ENCODE measurements at places on chromosomes 4 and X.

DNA sequence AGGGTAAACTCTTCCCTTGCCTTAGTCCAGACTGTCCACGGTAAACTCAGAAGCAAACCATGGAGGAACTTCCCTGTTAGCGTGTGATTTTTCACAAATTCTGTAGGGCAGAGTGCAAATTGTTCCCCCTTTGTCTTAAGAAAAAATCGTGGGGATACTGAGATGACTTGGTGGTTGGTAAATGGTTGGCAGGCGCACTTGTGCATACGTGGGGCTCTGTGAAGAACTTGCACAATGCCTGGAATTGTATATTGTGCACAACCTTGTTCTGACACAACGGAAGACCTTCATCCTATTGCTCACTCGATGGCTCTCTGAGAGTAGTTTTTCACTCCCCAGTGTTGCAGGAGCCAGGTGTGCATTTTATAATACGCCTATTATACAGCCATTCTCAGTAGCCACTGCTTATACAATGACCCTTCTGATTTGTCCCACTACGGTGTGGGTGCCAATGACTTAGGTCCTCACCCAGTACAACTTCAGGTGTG lies 150.0 kb downstream of the SPRY1 start:
- no peak for DNase-seq

DNA sequence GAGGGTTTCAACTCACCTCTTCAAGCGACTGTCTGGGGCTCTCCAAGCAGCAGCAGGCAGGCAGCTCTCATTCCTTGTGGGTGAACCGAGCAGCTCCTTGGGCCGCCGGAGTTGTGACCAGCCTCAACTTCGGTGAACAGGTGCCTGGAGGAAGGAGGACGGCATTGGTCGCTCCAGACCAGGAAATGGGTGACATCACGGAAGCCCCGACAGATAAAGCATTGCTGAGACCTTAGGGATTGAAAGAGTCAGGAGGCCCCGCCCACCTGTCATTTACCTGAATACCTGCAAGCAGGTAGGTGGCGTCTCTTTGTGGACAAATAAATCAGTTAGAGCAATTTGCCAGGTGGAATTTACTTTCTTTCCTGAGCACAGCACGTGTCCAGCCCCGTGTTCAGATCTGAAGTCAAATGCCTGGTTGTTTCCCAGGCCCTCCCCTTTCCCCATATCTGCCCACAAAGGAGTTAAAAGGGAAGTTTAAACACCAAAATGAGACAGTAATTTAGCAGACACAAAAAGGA lies at the start of gene LNX1:
Gene LNX1 (minus strand): TSS at position 115 of the 521 bp plus-strand sequence. CDS start 17,484 bp downstream, outside the sequence.
- peak; percentile 40 for DNase-seq

GRCh38 chr4:73525611-73526010 lies 44.1 kb downstream of the AFM start:
- DNase-seq: no peak

- DNase-seq: peak; percentile 56
These were observed 101.9 kb downstream of the MAML3 start for GRCh38 chr4:140052050-140052449.

DNA sequence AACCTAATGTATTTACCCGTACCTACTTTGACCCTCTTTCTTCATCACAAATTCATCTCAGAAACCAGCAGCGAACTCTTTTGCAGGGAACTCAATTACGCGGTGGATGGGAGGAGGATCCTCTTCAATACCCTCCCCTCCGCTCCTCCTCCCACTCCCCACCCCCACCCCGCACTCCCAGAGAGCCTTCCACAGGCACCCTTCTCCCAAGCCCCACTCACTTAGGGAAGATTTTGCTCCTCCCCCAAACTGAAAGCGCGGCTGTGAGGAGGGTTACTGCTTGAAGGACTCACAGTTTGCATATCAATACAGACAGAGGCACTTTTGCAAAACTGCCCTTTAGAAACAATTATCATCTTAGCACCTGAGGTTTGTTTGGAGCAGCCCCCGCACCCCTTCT lies 960 bp upstream of the IL1RAPL1 start:
- DNase-seq: no peak

GRCh38 chr4:139754938-139755337 lies 89.3 kb downstream of the MGST2 start:
- DNase-seq: no peak

DNA sequence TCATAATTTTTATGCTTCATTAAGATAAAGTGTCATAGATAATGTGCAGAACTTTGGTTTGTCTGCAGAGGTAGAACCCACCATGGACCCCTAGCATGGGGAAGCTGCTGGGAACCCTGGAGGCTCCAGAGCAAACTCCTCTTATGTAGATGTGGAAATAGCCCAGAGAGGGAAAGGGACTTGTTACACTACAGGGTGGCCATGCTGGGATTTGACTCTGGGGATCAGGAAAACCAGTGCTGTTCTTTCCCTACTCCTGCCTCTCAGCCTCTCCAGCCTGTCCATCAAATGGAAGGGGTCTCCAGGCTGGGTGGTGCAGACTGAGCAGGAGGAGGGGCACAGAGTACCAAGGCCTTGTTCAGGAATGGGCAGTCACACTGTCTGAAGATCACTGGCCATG lies 54.2 kb downstream of the MSX1 start:
- no peak for DNase-seq

GRCh38 chrX:13123857-13124345 lies 79.5 kb upstream of the FAM9C start:
- DNase-seq: no peak

GRCh38 chrX:105221374-105221773 lies 880 bp upstream of the TEX13A start:
- DNase-seq: no peak

DNA sequence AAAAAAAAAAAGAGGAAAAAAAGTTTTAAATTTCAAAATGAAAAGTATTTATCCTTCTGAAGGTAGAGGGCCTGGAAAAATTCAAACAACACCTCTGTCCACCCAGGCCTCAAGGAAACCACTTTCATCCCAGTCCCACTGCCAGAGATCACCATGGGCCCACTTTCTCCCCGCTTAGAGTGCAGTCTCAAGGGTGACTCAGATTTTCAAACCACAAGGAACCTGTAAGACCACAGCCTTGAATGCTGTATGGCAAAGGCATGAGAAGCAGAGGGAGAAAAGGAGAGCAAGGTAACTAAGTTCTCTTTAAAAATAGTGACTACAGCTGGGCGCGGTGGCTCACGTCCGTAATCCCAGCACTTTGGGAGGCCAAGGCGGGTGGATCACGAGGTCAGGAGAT lies 87.9 kb upstream of the PACRGL start:
- DNase-seq: no peak

DNA sequence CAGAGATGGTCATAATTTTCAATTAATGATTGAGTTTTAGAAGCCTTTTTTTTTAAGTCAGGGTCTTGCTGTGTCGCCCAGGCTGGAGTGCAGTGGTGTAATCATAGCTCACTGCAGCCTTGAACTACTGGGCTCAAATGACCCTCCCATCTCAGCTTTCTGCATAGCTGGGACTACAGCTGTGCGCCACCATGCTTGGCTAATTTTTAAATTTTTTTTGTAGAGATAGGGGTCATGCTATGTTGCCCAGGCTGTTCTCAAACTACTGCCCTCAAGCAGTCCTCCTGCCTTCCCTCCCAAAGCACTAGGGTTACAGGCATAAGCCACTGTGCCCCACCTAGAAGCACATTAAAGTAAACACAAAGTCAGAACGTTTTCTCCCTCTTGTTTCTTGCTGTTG lies 51.7 kb downstream of the HTT-AS start:
- no peak for DNase-seq

DNA sequence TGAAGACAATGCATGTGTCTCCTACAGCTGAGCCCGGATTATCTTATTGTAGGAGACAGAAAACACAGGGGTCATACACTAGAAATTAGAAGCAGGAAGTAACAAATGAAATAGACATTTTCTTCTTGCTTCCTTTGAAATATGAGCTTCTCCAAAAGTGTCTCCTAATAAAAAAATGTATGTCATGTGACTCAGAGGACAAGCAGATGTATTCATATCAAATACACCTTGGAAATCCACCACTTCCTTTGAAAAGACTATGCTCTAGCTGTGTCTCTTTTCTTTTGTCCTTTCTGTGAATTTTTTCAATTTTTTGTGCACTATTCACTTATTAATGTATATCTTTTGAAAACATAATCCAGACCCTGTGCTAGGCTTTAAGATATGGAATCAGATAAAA lies 1906.2 kb downstream of the C4orf33 start:
- no peak for DNase-seq

DNA sequence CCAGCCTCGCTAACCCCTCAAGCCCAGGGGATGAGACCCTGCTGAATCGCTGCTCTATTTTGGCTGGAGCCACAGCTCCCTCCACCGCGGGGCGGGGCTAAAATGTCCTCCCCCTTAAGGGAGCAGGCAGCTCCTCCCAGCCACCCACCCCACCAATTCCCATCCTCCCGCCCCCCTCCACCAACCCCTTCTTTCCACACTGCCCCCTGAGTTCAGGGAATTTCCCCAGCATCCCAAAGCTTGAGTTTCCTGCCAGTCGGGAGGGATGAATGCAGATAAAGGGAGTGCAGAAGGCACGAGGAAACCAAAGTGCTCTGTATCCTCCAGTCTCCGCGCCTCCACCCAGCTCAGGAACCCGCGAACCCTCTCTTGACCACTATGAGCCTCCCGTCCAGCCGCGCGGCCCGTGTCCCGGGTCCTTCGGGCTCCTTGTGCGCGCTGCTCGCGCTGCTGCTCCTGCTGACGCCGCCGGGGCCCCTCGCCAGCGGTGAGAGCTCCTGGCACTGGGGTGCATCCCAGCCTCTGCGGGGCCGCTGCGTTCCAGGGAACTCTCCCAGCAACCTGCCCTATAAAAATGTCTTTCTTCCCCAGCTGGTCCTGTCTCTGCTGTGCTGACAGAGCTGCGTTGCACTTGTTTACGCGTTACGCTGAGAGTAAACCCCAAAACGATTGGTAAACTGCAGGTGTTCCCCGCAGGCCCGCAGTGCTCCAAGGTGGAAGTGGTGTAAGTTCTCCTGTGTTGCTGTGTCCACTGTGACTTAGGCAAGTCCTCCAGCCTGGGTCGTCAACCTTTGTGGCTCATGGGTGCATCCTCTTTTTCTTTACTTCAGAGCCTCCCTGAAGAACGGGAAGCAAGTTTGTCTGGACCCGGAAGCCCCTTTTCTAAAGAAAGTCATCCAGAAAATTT lies at the start of gene CXCL6:
Gene CXCL6 (plus strand): TSS at position 306 of the 907 bp plus-strand sequence. CDS start 73 bp downstream, at position 379.
- DNase-seq: no peak

DNA sequence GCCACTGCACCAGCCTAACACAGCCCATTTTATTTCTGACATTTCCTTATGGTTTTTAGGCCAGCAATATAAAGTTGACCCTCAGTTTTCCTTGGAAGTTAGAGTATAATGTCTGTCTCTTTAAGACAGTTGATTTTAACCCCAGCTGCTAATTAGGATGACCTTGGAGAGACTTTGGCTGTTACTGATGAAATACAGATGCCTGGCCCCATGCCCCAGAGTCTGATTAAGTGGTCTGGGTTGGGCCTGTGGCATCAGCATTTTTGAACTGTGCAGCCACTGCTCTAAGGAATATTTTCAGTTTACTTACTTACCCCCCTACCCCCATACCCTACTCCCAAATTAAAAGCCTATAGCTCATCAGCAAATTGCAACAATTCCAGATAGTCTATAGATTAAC lies 85.8 kb downstream of the DCLK2 start:
- DNase-seq: no peak

DNA sequence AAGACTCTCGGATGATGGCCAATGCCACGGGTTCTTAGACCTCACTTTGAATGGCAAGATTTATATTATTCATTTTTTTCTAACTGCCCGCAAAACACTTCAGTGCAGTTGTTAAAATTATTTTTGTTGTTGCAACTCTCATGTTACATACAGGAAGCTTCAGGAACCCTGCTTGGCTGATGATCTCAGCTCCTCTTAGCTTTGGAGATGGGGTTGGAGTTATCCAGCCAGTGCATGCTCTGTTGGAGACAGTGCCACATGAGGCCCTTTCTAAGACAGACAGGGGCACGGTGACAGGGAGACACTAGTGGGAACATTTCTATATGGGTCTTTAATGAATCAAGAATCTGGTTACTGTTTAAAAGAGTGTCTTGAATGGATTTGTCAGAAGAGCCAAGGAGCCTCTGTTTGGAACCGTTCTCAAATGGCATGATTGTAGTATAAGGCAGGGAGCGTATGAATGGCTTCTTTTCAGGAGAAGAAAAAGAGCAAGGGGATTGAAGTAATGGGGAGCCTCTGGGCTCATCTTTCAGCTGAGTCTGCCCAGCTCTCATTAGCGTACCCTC lies 61.9 kb upstream of the ENPP6 start:
- no peak for DNase-seq

GRCh38 chrX:72203421-72203820 lies 21.9 kb downstream of the PIN4 start:
- DNase-seq: no peak

DNA sequence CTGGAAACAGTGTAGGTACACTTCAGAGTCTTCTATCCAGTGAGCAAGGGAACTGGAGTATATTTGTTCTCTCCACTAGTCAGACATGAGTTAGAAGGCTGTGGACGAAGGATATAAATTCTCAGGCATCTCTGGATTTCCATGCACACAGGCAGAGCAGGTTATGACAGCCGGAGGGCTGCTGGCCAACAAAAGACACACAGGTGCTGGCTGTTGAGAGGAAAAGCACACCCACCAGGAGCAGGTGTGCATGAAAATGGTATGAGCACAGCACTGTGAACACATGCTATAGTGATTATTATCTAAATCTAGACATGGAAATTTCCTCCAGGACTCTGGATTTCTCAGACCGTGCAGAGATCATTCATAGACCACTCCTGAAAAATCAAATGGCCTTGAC lies 444.7 kb upstream of the RPS6KA3 start:
- DNase-seq: no peak

GRCh38 chr4:40482985-40483647 lies 146.5 kb downstream of the RBM47 start:
- no peak for DNase-seq

DNA sequence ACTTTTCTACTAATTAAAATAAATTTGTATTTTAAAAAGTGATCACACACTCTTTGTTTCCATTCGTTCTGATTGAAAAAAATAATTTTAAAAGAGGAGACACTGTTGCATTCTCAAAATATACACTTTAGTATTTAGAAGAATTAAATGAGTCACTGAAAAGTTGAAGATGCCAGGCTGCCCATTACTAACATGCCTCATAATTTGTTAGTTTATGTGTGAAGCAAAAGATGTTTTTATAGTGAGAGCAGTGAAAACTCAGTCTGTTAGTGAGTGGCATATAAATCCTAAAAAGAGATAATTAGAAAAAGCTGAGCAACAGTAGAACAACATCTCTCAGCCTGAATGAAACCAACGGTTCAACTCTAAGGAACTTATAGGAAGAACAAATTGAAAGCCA lies 143.4 kb downstream of the CDS1 start:
- DNase-seq: no peak
